T-helper 9 cell (primary cell): ENCODE measurements at places on chromosomes 11 and 22.

DNA sequence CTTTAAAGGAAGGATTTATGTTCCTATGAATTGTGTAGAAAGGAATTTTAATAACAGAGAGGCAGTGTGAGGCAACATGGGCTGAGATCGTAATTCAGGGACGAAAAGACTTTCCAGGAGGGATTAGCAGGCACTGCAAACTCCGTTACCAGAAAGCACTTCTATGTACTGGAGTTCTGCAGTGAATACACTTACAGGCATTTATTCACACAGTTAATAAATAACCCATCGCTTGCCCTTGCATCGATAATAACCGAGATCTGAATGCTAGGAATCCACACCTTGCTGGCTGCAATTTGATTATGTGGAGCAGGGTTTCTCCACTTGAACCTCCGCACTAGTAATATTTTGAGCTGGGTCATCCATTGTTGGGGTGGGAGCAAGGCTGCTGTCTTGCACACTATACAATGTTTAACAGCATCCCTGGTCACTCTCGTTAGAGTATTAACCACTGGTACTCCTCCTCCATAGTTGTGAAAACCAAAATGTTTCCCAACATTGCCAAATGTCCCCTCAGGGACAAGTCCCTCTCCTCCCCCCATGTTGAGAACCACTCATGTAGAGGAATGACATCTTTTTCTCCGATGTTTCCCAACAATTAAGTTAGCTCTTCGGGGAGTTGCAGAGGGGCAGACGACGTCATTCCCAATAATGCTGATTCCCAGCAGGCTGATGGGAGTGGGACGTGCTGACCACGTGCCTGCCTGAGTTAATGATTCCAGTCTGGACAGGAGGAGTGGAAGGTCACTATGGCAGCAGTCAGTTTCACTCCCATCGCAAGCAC is 99.5 kb downstream of the SNX19 start:
- DNase-seq = no peak

GRCh38 chr11:126129727-126130671 is 67.3 kb upstream of the CDON start:
- DNase-seq = no peak

DNA sequence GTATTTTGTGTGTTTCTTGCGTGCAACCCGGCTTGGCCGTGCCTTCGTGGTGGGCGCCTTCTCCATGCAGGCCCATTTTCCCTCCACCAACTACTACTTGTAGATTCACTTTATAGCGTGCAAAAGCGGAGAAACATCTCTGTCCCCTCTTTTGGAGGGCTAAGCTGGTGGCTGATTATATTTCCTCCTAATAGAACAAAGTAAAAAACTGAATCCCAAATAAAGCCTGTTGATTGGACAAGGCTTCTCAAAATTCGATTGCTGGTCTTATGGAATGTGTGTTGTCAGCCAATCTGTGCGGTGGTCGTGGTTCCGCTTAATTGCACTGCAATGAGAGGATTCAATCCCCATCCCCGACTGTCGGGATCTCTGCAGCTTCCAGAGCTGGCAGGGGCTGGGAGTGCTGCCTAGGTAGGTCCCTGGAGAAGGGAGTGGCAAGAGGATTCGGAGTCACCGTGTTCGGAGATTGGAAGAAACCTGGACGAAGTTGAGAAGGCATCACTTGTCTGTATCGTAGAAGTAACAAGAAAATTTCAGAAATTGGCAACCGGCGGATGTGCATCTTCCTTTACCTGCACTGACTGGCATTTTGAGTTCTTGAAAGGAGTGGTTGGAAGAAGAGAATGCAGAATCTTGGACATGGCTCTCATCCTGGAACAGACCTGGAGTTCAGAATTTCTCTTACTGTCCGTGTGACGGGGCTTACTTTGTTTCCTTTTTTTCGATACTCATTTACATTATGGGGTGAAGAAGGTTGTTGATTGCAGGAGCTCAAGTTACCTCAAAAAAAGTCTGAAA is 1.1 kb downstream of the HMGXB4 start:
- no peak for DNase-seq

GRCh38 chr11:15867871-15868270 is 488.5 kb downstream of the SOX6 start:
- DNase-seq = no peak

GRCh38 chr11:92269021-92269420 is 44.4 kb downstream of the FAT3 start:
- no peak for DNase-seq

GRCh38 chr11:85651118-85651517 is 3.4 kb downstream of the TMEM126A start:
- no peak for DNase-seq

GRCh38 chr11:123181075-123181474 is 14.0 kb downstream of the CLMP start:
- no peak for DNase-seq

DNA sequence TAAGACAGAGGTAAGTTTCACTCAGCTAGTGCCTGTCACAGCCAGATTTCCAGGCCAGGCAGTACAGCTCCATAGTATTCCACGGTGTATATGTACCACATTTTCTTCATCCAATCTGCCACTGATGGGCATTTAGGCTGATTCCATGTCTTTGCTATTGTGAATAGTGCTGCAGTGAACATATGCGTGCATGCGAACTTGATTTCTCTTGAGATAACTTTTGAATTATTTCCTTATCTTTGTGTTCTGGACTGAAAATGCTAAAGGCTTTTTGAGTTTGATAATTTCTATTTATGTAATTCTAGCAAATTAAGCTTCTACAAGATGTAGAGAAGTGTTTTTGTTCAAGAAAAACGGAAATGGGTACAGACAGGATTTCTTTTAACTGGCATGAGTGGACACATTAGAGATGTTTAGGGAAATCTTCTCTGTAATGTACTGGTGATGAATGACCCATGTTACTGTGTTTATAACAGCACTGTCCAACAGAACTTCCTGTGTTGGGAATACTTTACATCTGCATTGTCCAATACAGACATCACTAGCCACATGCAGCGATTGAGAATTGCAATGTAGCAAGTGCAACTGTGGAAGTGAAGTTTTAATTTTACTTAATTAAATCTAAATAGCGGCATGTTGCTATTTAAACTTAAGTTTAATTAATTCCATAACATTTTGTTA is 151.3 kb downstream of the CADM1 start:
- no peak for DNase-seq

DNA sequence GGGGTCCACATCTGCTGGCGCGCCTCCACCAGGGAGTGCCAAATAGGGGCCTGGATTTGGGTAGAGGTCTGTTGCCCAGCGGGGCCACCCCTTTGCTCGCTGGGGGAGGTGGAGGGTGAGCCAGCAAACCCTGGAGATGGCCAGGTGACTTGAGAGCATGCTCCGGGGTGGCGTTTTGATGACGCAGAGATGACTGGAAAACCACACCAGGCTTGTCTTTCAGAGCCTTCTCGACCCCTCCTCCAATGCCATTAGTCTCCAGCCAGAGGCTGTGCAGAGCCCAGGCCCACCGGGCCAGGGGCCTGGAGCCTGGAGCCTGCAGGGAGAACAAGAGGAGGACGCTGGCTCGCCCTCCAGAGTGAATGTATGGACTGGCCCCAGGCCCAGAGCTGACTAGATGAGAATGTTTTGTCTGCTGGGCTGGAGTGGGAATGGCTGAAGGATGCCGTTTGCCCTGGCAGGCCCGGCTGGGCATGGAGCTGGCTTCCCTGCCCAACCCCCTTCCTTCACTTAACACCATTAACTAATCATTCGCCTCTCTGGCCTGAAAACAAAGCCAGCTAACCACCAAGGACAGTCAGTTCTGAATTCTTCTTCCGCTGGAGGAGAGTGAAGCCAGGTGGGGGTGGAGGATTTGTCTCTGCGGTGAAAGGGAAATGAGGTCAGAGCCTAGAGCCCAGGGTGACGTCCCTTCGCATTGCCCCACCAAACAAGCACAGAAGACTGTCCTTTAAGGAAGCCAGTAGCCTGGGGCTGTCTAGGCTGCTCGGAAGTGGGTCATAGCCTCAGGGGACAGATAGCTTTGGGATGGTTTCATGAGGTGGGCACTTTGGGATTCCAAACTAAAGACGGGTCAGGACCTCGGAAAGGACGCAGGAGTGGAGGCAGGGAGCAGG is 1.6 kb upstream of the MCAM start:
- no peak for DNase-seq

- DNase-seq = no peak
These were observed 14.3 kb upstream of the SPI1 start for GRCh38 chr11:47392546-47393162.

DNA sequence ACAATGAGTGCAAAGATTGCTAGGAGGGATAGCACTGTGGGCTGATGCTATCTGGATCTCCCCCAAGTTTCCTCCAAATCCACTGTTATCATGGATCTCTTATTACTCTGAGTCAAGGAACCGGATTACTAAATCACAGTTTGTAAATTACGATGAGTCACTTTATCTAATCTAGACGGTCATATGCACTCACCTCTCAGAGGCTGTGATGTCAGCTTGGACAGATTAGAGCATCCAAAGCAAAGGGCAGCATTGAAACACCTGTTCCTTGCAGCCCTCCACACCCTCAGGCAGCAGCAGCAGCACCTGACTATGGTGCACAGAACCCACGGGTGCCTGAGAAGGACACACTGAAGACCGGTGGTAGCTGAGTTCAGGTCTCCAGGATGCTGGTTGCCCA is 14.0 kb upstream of the POU2AF1 start:
- DNase-seq = no peak

- DNase-seq = no peak
These were observed 43.7 kb downstream of the KREMEN1 start for GRCh38 chr22:29116397-29117123.

DNA sequence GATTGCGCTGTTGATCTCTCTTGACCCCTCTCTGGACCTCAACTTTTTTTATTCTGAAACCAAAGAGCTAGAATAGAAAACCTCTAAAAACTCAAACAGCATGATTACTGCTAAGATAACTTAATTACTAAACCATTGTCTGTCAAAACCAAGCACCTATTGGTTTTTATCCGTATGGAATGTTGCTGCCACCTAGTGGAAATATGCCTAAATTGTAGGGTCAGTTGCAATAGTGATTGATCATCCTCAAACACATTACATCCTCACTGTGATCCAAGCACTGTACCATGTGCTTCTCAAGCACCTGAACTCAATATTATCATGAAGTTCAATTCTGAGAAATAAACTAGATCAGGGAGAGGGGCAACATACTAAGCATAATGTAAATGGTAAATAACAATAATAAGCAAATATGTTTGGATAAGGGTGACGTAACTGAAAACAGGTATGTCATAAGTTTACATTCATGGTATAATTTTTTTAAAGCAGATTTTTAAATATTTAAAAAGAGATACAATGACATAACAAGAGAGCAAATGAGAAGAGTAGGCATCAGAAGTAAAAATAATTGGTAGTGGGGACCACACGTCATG is 3.8 kb upstream of the OR5A2 start:
- peak; percentile 8 for DNase-seq

DNA sequence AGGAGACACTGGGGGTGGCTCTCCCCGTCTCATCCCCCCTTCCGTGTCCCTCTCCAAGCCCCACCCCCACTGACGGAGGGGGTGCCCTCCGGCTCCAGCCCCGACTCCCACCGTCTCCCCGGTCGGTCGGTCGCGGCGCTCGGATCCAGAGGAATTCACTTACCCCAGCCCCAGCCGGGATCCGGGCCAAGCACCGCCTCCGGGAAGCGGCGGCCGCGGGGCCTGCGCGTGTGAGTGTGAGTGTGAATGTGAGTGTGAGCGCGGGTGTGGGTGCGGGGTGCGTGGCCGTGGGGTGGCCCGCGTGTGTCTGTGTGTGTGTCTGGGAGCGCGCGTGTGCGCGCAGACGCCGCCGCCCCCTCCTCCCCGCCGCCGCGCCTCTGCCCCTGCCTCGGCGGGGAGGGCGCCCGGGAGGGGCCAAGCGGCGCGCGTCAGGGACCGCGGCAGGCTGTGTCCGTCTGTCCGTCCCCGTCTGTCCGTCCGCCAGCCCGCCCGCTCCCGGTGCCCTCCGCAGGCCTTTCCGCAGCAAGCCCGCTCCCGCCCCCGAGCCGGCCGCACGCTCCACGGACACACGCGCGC is at the start of gene ELFN2:
Gene ELFN2 (minus strand): TSS at position 345 of the 576 bp plus-strand sequence. CDS start 51,945 bp downstream, outside the sequence.
- no peak for DNase-seq

DNA sequence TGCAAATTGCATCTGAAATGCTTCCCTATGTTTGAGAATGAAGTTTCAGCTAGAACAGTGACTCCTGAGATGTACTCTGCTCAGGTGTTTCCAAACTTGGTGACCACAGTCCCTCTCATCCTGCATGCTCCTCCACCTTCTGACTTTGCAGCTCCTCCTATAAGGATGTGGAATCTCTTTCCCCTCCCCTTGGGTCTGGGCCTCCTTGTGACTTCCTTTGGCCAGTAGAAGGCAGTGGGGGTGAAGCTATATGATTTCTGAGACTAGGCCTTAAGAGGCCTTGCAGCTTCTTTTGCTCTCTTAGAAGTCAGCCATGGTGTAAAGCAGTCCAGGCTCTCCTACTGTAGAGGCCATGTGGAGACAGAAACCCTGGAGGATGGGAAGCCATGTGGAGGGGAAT is 50.7 kb downstream of the CSF2RB start:
- DNase-seq = no peak

- DNase-seq = no peak
These were observed 150.7 kb downstream of the MYO18B start for GRCh38 chr22:25892678-25893077.

DNA sequence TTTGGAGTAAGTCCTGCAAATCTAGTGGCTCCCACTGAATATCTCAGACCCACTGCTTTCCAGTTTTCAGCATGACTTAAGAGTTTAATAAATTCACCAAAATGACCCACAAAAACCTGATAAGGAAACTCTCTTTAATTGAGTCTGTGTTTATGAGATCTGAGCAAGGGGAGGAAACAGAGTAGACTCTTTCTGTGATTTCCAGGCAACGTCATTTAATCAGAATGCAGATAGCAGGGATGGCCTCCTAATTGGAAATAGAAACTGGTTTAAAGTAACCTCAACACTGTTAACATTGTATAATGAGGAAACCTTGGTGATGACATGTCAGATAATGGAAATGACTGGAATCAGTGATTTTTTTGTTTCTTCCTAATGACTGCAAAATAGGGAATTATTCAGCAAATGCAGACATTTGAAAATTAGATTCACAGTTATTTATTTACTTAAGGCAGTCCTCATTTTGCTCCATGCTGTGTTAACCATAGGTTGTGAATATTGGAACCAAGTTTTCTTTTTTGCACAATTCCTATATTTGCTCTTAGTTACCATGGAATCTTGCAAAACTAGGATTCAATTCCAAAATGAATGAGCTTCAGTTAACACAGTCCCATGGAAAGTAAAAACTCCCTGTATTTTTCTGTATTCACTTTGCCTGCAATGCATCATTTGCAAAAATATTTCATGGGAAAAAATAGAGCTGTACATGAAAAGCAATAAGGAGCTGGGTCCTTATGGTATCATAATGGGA is 1324.5 kb downstream of the LRRC4C start:
- no peak for DNase-seq
